Activated naive CD4-positive, alpha-beta T cell treated with Interleukin-2 at 50 U/mL for 16 hours (primary cell): ENCODE measurements at places on chromosomes 1 and 21.

DNA sequence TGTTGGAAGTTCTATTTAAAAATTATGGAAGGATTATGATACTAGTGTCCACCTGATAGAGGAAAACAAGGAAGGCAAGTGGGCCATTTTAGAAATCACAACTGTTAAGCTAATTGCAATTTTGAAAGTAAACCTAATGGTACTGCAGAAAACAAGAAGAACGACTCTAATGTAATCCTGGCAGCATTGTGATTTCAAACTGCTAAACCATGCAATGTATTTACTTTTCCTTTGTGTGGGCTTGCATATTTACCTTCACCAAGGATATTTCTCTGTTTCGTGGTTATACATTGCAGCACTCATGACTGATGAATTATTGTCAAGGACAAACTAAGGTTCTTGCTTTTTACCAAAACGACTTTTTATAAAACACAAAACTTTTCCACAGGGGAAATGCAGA lies 88.1 kb downstream of the TM2D1 start:
- DNase-seq, result no peak

- no peak for DNase-seq
Measured at GRCh38 chr1:5941671-5942070, 50.6 kb downstream of the NPHP4 start.

DNA sequence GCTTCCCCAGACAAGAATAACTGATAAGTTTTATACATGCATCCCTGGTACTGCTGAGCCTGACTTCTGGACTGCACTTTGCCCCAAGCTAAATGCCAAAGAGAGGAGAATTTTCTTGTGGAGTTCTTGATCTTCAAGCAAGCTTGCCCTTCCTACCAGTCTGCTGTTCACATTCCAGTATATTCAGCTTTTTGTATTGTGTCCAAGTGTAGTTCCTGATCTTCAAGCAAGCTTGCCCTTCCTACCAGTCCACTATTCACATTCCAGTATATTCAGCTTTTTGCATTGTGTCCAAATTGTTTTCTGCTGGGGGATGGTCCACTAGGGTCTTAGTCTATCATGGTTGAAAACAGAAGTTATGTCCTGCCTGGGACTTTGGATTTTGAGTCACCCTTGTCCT lies 894 bp upstream of the TSEN15 start:
- no peak for DNase-seq

DNA sequence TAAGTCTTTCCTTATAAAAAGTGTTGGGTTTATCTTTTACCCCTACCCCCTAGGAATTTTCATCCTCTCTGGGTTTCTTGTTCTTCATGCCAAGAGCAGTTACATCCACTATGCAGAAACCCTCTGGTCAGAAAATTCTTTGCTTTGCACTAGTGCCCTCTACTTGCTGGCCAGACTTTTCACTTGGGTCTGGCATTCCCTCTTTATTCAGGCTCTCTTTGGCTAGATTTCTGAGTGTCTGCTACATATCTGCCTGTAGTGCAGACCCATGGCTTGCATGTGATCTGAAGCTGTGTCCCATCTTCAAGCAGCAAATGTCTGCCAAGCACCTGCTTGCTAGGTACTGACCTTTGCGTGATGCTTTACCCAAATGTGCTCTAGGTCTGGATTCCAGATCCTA lies 237.0 kb downstream of the GPATCH2 start:
- DNase-seq, result no peak

DNA sequence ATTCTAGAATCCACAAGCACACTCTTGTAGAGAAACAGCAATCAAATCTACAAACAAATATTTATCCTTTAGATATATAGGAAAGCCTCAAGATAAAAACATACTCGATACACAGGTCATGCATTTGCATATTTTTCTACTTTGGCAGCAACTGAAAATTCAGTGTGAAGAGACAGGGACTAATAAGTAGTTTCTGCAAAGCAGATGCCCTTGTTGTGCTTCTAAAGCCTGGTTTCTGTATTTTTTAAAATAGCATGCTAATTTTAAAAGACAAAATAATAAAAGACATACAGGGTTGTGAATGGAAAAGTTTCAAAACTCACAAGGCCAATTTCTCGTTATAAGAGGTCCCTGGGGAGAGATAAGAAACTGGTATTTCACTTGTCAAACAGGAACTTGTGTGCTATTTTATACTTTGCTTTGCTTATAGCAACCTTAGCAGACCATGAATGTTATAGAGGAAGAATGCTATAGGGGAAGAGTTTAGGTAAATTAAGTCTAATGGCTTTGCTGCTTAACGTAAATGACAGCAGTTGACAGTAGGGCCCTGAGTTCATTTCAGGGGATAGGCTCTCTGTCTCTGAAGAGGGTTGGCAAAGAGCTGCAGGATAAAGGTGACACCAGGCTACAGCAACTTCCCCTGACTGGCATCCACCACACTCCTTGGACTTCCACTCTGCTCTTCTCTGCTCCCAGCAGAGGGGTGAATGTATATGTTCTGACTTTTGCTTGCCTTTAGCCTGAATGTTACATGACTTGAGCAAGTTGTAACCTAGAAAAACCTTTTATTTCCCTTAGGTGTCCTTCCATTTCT lies 9.4 kb upstream of the RGS13 start:
- no peak for DNase-seq

- no peak for DNase-seq
Measured at GRCh38 chr1:202561726-202562443, 148.4 kb downstream of the SYT2 start.

GRCh38 chr1:77926561-77927357 lies 38.3 kb downstream of the NEXN start:
- no peak for DNase-seq
